ENCODE measurements at places on chromosomes 16 and 17.

DNA sequence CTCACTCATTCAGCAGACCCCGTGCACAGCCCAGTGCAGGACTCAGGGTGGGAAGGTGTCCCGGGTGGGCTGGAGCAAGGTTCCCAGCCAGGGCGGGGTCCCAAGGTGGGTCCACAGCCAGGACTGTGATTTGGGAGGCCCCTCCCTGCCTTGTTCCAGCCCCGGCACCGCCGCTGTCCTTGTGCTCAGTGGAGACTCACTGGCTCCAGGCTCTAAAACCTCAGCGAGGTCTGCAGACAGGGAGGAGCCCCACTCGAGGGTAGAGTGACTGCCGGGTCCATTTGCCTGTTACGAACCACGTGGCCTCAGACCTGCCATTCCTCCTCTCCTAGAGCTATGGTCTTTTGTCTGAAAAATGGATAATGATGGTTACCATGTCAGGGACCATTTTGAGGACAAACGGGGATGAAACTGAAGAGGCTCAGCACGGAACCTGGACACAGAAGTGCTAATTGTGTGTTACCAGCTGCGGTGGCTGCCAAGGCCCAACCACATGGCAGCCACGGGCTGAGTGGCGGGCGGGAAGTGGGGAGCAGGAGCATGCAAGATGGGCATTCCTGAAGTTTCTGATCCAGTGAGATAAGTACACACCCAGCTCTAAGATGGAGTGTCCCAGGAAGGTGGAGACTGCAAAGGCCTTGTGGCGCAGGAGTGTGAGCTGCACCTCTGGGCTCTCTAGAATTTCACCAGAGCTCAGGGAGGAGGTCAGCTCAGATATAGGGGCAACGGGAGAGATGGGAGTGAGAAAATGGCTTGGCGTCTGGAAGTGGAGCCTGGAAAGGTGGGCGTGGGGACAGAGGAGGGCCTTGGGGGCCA is 317.6 kb downstream of the SEC14L1 start:
- no peak for DNase-seq

- DNase-seq = no peak
Observed at GRCh38 chr17:30363715-30364202, 15.0 kb upstream of the CPD start.

DNA sequence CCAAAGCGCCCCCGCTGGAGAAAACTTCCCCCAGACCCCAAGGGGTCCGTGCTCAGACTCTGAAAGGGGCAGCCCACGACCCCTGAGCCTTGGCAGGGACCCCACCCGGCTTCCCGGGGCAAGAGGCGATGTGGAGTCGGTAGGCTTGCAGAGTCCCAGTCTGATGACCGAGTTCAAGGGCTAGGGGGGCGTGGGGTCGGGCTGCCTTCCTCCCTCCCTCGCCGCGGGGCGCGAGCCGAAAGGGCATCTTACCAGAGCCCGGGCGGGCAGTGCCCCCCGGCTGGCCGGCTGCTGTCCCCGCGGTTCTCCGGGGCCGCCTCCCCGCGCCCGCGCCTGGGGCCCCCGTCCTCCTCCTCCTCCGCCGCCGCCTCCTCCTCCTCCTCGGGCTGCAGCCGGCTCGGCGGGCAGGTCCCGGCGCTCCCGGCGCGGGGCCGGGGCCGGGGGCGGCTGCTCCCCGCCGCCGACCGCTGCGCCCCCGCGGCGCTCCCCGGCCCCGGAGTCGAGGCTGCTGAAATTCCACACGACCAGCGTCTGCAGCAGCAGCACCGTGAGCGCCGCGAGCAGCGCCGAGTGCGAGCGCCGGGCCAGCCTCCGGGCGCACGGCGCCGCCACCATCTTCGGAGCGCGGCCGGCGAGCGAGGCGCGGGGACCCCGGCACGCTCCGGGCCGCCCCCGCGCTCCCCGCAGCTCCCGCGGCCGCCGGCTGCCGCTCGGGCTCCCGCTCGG is 415 bp downstream of the XYLT1 start:
- DNase-seq = no peak

DNA sequence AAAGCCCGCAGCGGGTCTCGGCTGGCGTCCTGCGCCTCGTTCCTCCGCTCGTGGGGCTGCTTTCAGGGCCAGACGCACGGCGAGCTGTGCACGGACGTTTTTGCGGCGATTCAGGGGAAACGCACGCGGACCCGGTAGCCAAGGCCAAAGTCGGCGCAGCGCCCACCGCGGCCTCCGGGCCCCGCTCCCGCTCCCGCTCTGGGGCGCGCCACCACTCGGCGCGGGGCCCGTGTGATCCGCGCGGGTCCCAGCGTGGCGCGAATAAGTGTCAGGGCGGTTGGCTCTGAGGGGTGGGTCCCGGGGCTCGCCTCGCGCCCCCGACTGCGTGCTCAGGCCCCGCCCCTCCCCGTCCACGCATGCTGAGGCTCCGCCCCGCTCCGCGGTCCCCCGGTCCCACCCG is 694 bp upstream of the TBCD start:
- no peak for DNase-seq

DNA sequence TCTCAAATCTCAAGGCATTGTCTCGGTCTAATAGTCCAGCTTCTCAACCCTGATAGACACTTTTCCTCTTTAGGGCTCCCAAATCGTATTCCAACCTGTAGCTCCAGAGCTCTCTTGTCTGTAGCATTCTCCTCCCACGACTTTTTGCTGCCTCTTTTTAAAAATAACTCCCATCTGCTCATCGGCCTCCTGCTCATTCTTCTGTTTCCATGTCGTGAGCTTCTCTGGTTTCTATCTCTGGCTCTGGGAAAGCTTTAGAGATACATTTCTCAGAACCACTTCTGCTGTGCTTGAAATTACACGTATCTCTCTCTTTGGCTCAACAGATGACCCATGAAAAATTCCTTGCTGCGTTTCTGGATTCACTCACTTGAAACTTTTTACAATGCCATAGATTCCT is 609.6 kb upstream of the C16orf82 start:
- DNase-seq = no peak

- DNase-seq = no peak
Observed at GRCh38 chr16:49081554-49081953, 200.1 kb downstream of the CBLN1 start.

GRCh38 chr16:67100569-67101310 is 9.0 kb upstream of the PHAF1 start:
- DNase-seq = no peak

GRCh38 chr17:16986391-16986790 is 14.5 kb upstream of the TNFRSF13B start:
- no peak for DNase-seq

DNA sequence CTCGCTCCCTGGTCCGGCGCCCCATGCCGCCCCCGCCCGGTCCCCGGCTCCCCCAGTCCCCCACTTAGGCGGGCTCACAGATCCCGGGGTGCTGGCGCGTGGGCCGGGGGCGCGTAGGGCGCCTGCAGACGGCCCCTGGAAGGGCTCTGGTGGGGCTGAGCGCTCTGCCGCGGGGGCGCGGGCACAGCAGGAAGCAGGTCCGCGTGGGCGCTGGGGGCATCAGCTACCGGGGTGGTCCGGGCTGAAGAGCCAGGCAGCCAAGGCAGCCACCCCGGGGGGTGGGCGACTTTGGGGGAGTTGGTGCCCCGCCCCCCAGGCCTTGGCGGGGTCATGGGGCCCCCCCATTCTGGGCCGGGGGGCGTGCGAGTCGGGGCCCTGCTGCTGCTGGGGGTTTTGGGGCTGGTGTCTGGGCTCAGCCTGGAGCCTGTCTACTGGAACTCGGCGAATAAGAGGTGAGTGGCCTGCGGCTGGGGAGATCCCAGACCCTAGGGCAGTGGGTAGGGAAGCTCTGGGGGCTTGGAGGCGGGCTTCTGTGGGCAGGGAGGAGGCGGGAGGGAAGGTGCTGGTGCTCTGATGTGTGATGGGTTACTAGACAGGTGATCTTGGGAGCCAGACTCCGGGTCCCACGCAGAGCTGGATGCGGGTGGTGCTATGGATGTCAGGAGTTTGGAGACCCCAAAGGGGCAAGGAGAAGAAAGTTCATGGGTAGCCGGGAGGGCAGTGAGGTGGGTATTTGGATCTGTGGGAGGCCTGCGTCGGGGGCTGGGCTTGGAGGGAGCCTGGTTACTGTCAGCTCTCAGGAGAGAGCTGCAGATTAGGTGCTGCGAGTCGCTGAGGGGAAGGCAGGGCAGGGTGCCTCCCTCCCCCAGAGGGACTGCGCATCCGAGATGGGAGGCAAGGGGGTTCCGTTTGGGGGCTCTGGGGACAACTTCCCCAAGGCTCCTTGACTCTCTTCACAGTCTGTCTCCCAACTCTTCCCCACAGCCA is 560 bp downstream of the EFNB3 start:
- peak; percentile 58 for DNase-seq

GRCh38 chr16:84052071-84052622 is 9.6 kb upstream of the SLC38A8 start:
- no peak for DNase-seq

DNA sequence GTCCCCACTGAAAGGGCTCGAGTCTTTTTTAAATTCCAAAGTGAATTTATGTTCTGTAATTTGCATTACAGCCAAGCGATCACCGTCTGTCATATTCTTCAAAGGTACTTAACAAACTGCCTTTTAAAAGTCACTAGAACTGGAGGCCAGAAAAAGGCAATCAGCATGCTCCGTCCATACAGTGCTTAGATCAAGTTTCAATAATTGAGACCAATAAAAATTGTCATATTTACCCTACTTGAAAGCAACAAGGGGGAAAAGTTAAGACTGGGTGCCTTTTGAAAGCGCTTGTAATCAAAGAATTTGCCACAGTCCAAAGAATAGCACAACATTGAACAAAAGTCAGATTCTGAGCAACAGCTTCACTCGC is 9.0 kb upstream of the ZFHX3 start:
- DNase-seq = no peak

DNA sequence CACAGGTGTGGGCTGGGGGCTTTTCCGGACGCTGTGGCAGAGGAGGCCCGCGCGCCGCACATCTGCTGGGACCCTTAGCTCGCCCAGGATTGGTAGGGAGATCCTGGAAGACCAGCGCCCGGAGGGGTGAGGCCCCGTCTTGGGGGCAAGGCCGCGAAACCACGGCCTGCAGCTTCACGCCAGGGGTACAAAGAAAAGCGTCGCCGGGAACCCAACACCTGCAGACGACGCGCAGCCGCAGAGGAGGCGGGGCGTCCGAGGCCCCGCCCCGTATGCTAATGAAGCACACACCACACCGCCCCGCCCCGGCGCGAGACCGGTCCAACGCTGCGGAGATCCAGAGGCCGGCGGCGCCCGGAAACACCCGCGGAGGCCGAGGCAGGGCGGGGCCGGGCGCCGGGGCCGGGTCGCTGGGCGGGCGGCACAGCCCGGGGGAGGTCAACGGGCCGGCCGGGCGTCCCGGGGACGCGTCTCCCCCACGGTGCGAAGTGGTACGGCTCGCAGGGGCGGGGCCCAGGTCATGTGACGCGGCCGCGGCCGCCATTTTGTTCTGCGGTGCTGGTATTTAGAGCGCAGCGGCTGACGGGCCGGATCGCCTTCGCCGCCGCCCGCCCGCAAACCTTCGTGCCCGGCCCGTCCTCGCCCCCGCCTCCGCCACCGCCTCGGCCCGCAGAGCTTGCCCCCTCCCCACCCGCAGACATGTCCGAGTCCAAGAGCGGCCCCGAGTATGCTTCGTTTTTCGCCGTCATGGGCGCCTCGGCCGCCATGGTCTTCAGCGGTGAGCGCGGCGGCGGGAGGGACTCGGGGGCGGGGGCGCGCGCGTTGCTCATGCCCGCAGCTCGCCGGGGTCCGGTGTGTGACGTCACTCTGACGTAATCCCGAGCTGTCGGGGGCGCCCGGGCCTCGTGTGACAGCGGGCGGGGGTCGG is at the start of gene ATP6V0C:
TSS of gene ATP6V0C (plus strand) at position 548 of the 928 bp plus-strand sequence. CDS start at position 700, 152 bp downstream.
- peak; percentile 97 for DNase-seq

DNA sequence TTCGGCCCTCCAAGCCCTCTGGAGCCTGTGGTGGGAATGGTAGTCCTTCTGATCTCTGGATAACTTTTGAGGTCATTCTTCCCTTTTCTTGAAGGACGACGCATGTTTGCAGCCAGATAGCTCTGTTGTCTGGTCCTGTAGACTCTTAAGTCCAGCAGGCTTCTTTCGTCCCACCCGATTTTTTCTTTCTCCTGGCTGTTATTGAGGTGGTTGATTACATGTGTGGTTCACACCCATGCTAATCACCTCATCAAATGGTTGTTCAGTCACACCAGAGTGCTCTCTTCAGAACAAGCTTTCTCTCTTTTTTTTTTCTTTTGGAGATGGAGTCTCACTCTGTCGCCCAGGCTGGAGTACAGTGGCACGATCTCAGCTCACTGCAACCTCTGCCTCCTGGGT is 30.6 kb downstream of the PIGL start:
- DNase-seq = no peak

DNA sequence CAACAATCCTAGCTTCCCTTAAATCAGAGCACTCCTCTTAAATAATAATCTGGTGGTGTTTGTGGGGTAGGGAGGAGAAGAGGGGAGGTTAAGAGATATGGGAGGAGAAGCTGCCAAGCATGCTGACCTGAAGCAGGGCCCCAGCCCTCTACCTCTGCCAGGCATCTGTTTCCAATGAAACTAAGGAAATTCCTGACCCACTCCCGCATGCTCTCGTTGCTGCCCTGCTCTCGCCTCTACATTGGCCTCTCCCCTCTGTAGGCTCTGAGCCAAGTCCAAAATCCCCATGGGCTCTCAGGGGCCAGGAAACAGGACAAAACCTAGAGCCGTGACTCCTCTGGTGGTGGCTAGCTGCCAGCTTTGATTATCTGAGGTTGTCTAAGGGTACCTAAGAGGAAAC is 559.5 kb upstream of the CDH11 start:
- no peak for DNase-seq

DNA sequence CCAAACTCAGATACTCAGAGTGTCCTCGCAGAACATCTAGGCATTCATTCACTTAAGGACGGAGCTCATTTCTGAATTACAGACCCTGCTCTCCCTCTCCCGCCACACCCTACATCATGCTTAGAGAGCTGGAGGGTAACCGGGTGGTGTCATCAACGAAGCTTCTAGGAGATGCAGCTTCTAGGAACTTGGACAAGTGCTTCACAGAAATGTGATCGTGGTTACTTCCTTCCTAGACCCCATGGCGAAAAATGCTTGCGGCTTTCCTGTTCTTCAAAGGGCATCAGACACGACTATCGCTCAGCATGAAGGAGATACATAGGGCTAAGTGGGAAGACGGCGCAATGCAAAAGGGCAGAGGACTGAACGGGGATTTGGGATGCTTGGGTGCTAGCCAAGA is 126.8 kb downstream of the ZFHX3 start:
- DNase-seq = no peak

DNA sequence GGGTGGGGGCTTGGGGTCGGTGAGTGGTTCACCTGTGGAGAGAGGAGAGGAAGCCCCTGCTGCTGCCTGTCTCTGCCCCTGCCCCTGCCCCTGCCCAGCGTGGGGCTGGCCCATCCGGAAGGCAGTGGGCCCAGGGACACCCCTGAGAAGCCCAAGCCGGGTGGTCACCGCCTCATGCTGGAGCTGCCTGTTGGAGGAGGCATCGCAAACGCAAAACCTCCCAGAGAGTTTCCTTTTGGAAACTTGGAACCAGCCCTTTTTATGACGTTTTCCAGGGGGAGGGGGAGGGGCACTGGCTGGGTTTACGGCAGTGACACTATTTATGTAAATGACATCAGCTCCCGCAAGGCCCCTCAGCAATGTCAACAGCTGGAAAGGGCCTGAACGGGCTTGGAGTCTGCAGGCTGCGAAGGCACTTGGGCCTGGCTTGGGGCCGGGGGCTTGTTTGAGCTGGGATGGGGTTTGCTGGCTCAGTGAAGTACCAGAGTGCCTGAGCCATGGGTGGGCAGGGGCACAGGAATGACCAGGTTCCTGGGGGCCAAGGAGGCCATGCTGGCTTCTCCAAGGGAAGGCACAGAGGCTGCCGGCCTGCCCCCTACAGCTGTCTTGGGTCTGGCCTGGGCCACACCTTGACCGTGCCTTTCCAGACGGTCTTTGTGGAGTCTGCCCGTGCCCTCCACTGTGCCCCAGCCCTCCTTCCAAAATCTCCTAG is 219.5 kb downstream of the NTN1 start:
- DNase-seq = peak; percentile 62
